ENCODE measurements at places on chromosomes 12 and 14.

DNA sequence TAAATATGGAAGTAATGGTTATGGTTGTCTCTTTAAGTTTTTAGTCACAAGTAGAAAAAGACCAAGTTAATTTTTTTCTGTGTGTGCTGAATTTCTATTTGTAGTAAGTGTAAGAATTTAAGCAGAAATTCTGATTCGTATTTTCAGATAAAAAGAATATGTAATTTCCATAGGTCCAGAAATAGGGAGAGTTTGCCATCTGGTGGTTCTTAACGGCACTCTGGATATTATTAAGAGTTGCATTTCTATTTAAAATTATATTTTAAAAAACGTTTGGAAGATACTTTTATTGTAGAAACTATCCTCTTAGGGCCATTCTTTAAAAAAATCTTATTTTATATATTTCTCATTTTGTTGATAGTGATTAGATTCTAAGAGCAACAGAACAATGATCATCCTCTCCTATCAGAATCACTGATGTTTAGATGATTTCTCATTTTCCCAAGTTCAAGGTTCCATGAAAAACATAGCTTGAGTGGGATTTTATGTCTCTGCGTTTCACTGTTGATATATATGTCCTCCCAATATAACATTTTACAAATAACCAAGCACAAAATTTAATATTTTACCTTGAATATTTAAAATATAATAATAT is 88.3 kb downstream of the LRRK2 start:
- no peak for DNase-seq

DNA sequence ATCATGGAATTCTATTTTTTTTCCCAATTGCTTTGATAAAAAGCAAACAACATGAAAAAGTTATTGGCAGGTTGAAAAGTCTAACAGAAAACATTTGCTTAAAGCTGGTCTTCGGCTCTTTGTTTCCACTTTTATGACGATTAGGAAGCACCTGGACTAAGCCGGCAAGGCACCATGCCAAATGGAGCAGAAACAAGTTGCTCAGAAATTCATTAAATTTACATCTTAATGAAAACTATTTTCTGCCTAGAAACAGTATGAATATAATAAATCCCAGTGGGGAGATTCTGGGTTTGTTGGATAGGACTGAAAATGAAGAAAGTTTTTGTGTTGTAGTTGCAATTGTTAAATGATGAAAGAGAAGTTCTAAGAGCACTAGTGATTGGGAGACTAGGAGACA is 51.4 kb upstream of the OR9K2 start:
- DNase-seq: no peak

- DNase-seq: no peak
These were observed 53.0 kb downstream of the SMUG1 start for GRCh38 chr12:54135621-54136350.

GRCh38 chr14:68627868-68628604 is 164.8 kb downstream of the ZFP36L1 start:
- DNase-seq: peak; percentile 50

DNA sequence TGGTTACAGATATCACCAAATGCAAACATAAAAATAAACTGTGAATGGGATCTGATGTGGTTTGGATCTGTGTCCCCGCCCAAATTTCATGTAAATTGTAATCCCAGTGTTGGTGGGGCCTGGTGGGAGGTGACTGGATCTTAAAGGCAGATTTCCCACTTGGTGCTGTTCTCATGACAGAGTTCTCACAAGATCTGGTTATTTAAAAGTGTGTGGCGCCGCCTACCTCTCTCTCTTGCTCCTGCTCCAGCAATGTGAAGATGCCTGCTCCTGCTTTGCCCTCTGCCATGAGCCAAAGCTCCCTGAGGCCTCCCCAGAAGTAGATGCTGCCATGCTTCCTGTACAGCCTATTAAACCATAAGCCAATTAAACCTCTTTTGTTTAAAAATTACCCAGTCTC is 47.8 kb downstream of the SLC25A21 start:
- DNase-seq: no peak

GRCh38 chr12:39441963-39442830 is 723 bp downstream of the KIF21A start:
- DNase-seq: peak; percentile 82

DNA sequence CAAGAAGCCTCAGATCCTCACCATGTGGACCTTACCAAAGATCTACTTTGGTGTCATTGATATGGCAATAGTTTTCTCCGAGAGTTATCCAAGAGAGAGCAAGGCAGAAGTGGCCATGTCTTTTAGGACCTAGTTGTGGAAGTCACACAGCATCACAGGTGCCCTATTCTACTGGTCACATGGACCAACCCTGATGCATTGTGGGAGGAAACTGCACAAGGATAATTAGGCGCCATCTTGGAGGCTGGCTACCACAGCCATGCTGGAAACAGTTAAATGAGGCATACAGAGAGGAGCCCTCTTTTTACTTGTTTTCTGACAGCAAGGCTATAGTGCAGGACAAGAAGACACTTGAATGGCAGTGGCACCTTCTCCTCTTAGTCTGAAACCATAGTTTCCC is 49.8 kb downstream of the GNS start:
- no peak for DNase-seq

GRCh38 chr14:68820119-68820518 is 27.3 kb upstream of the ZFP36L1 start:
- no peak for DNase-seq

DNA sequence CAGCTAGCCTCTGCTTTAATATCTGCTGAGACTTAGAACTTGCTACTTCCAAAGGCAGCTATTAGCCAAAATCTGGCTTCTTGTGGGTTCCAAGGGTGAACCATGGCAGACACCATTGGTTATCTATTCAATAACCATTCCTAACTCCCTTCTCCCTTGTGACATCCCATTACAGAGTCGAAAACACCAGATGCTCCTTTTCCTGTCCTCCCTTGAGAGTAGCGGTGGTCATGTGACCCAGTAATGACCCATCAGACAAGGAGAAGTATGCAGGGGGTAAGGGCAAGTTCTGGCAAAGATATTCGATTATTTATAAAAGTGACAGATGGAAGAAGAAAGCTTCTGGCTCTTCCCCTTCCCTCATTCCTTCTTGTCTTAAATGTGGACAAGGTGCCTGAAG is 20.1 kb downstream of the TGFB3 start:
- no peak for DNase-seq

GRCh38 chr12:85092814-85093370 is 56.7 kb downstream of the LRRIQ1 start:
- no peak for DNase-seq

- no peak for DNase-seq
These were observed 436.4 kb downstream of the ADAMTS20 start for GRCh38 chr12:43115441-43116160.

- no peak for DNase-seq
These were observed 24.0 kb downstream of the ADGRD1 start for GRCh38 chr12:130977743-130978095.

DNA sequence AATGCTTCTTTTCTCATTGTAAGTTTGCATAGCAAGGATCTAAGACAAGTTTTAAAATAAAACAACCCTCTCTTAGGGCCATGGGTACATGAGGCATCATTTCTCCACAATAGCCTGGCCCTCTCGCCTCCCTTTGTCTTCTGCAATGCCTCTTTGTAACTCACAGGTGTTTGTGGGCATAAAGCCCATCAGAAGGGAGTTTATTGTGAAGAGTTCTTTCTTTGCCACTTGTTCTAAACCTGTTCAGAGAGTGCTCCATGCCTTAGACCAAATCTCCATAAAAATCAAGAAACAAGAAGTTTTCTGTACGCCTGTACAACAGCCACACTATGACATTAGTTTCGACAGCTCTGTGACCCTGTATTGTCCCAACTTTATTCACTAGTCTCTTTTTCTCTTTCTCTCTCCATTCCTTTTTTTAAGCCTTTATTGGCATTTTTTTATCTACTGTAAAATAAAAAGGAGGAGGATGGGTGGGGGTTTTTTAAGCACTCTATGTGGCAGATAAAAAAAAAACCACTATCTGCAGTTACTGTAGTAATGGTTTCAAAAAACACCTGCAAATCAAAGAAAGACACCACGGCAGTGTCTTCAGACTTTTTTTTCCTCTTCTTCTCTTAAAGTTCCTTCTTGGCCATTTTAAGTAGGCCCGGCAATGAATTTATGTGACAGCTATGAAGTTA is 1.6 kb downstream of the C12orf42 start:
- DNase-seq: no peak

DNA sequence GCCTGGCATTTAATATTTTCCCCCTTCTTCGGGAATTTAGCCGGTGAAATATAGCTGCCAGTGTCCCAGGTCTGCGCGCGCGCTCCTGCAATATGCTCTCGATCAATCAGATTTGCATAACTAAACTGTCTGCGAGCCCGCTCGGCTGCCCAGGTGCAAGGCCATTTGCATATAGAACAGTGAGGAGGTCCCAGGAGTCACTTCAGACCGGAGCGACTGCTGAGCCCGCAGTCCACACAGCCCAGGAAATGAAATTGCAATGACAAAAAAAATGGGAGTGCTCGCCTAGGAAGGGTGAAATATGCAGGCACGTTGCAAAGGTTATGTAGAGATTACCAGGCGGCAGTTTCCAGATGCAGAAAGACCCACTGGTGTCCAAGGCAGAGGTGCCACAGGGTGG is 228.5 kb downstream of the VRK1 start:
- DNase-seq: no peak

DNA sequence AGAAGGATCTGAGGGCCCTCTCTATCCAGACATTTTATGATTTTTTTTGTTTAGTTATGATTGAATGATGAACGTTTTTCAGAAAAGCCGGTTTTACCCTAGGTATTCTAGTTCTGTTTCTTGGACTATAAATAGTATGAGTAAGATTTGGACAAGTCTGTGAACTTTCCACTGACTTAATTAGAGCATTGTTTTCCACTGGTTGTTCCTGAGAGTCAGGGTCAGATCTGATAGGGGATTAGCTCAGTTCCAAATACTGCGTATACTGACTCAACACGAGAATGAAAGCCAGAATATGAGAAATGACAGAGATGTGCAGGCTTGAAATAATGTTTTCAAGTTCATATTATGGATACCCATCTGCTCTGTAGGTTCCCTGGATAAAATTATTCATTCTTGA is 361.6 kb downstream of the AEBP2 start:
- peak; percentile 26 for DNase-seq

DNA sequence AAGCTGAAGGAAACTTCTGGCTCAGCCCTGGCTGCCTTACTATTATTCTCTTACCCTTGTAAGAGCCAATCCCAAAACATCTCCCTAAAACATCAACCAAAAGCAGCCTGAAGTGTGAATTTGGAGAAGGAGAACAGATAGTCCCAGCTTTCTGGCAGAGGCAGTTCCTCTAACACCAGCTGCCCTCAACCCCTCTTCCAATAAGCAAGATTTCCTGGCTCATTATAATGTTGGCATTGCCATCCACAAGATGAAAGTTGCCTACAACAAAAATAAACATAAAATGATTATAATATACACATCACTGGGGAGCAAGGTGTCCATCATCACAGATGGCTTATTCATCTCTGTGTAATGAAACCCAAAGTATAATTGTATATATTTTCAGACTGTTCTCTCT is 352.5 kb upstream of the CCDC196 start:
- DNase-seq: no peak

GRCh38 chr12:3332188-3332587 is 158.8 kb upstream of the PRMT8 start:
- DNase-seq: no peak

DNA sequence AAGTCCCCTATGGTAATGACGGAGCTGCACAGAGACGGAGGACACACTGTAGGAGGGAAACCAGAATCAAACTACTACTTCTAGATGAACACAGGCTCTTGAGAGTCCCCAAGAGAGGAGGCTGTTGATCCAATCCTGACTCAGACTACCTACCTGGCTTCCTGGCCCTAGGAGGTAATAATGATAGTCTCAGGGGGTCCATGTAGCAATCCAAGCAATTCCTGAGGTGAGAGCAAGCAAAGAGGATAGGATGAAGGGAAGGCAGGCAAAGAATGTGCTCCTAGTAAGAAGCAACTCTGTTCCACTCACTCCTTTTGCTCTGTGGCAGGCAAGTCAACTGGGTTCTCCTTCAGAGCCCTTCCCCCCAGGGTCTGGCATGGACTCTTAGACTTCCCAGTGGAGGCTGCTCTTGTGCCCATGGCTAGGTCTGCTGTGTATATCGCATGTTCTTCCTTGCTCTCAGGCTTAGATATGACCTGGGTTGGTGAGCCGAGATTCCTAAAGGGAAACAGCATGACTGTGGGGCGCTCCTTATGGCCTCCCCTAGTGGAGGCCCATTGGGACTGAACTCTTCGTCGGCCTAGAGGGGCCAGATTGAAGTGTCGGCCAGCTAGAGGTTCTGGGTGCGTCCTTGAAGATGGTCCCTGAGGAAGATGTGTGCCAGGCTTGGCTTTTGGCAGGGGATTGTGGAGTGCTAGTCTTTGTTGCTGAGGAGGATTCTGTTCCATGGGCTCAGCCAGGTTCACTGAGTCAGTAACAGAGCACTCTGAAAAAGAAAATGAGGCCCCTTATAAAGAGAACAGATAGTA is 2.1 kb downstream of the TINF2 start:
- DNase-seq: no peak

DNA sequence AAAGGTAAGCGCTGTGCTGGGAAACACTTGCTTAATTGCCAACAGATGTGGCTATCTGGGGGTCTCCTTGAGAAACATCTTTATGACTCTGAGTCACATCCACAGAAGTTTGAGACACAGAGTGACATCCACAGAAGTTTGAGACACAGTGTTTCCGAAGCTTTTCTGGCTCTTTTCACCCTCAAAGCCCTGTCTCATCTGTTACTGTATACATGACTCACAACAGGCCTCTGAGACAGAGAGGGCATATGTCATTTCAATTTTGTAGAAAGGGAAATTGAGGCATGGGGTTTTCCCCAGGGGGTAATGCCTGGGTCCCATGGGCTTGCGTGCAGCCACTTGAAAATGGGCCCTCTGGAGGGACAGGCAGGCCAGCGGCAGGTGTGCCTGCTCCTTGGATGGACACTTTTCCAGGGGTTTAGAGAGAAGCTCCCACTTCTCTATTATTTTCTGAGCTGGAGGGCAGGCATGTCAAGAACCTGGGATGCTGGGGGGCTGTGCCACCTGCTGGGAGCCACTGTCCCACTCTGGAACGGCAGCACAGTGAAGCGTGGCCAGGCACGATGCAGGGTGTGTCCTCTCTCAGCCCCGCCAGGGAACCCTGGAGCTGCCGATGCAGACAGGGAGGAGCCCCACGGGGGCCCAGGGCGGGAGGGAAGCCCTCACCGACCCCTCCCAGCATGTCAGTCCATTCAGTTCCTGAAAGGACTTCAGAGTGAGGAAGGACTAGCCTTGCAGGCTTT is 111.3 kb upstream of the FKBP4 start:
- DNase-seq: no peak

DNA sequence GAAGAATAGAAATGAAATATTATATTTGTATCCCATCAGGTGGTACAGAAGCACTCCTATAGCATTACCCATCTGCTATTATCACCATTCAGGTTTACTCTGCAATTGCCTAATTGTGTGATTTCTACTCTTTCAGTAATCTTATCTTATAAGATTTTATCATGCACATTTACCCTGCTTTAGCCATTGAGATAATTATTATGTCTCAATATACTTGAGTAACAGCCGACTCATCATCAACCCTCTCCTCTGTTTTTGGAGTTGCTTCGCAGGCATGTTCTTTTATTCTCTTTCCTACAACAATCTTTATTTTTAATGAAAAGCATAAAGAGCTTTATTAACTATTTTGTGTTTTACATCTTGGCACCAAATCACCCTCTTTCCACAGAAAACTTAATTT is 419.9 kb downstream of the LRIG3 start:
- no peak for DNase-seq

Data from GM06990 (cell line).